ENCODE measurements at places on chromosomes 2 and 18. TPM values are rescaled to one million over a fixed set of nuclear protein-coding genes. Genes with fewer than 3 reads are reported as not detected.

- no peak overlapping the region for H3K4me3 ChIP-seq
- H3K4me1 ChIP-seq = no peaks in the 10 kb centered on the region
- no peak overlapping the region for H3K27ac ChIP-seq
- H3K27me3 ChIP-seq = no peaks in the 10 kb centered on the region
- no peaks in the 10 kb centered on the region for H3K36me3 ChIP-seq
Observed at GRCh38 chr2:106037932-106038331, 156.2 kb downstream of the UXS1 start.

DNA sequence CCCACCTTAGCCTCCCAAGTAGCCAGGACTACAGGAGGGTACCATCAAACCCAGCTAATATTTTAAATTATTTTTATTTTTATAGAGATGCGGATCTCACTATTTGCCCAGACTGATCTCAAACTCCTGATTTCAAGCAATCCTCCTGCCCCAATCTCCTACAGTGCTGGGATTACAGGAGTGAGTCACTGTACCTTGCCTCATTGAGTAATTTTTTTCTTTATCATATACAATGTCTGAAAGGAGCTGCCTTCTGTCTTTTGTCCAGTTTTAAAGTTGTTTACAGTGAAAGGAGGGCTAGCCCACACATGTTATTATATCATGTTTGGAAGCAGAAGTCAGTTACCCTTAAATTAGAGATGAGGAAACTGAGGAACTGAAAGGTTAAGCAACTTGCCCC is 32.5 kb downstream of the PRKRA start:
- H3K27me3 ChIP-seq = no peaks in the 10 kb centered on the region
- no peaks in the 10 kb centered on the region for H3K36me3 ChIP-seq
- no peak overlapping the region for H3K4me3 ChIP-seq
- H3K4me1 ChIP-seq = no peaks in the 10 kb centered on the region

DNA sequence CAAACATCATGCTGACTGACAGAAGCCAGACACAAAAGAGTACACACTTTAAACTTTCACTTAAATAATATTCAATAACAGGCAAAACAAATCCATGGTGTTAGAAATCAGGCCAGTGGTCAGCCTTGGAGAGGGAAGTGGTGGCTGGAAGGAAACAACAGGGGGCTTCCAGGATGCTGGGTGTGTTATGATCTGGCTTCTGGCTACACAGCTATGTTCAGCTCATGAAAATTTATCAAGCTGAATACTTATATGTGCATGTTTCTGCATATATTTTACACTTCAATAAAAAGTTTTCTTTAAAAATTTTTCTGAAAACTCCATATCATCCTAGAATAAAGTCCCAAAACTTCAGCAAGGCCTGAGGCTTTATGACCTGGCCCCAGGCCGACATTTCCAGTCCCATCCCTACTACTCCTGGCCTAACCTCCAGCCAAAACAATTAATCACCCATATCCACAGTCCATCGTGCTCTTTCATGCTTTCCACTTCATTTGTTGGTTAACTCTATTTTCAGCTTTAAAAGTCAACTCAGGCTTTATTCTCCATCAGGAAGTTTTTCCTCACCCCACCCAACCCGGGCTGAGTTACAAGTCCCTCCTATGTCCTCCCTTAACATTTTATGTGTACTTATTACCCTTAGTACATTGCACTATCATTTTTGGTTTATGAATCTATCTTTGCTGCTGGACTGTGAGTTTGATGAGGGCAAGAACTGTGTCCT is 27.9 kb upstream of the SPTBN1 start:
- peaks cover 10% of the 10 kb centered on the region for H3K4me1 ChIP-seq
- H3K27me3 ChIP-seq = no peaks in the 10 kb centered on the region
- H3K4me3 ChIP-seq = no peak overlapping the region
- DNase-seq = no peak

The NIF3L1 gene
- 43.2 TPM for total RNA-seq

The SOWAHC gene
- 7.3 TPM for total RNA-seq

DNA sequence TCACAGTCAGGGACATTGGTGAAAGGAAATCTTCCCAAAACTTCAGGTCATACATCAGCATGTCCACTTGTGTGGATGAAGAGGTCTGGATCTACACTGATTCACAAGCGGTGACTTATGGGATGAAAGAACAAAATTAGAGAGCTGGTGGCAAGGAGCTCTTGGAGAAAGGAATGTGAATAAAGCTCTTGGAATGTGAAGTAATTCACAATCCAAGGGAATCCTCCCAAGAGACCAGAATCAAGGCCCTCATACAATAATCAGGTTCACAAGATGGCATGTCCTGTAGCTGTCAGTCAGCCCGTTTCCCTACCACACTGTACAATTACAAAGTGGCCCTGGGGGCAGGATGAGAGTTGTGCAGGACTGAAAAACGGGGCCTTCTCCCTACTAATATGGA is 96.2 kb downstream of the MRPS9 start:
- H3K4me1 ChIP-seq = no peaks in the 10 kb centered on the region
- H3K27ac ChIP-seq = no peak overlapping the region
- H3K4me3 ChIP-seq = no peak overlapping the region
- H3K36me3 ChIP-seq = no peaks in the 10 kb centered on the region
- DNase-seq = no peak

The NEB gene
- total RNA-seq = 3.9 TPM

DNA sequence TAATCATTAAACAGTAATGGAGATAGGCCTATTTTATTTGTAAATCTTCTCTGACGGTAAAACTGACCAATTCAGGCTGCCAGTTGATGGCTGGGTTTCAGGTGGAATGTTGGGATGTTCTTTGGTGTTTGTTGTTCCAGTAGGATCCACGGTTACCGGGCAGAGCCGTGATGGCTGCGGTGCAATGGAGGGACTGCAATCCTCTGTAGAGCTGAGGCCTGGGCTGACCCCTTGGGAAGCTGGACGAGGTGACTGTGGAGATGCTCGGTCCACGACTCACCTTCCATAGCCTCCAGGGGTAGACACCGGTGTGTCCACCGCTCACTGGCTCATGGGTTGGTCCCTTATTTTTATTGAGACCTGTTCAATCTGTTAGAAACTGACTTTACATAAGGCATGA is 42.5 kb downstream of the ZNF519 start:
- no peaks in the 10 kb centered on the region for H3K36me3 ChIP-seq

DNA sequence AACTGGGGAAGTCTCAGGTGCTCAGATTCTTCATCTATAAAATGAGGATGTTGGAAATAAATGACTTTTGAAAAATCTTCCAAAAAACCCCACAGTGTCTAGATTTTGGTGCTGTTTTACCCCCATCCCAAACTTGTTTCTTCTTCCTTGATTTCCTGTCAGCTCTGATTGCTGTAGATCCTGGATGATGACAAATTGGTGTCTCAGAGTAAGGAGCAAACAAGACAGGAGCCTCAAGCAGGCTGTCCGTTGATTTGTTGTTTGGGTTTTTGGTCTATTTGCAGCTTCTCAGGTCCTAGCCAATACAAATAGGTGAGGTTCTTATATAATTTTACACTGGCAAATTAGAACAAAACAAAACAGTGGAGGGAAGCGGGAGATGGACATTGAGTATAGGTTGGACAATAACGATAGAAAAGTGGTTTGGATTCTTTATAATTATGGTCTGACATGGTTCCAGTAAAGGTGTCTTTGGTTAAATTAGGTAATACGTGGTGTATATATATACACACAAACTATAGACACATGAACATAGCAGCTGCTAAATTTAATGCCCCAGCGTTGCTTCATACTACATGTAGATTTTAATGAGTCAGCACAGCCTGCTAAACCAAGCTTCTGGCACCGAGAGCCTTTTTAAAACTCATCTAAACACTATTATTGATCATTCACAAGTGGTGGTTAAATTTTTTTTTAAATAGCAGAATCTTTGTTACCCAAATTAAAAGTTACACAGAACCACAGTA is 142.5 kb downstream of the FMNL2 start:
- no peak overlapping the region for H3K4me3 ChIP-seq
- no peak for DNase-seq
- no peak overlapping the region for H3K27ac ChIP-seq
- H3K36me3 ChIP-seq = no peaks in the 10 kb centered on the region
- H3K27me3 ChIP-seq = no peaks in the 10 kb centered on the region
- no peaks in the 10 kb centered on the region for H3K4me1 ChIP-seq

The POTEC gene
- not detected for total RNA-seq

The SLC66A3 gene
- 11.4 TPM for total RNA-seq

DNA sequence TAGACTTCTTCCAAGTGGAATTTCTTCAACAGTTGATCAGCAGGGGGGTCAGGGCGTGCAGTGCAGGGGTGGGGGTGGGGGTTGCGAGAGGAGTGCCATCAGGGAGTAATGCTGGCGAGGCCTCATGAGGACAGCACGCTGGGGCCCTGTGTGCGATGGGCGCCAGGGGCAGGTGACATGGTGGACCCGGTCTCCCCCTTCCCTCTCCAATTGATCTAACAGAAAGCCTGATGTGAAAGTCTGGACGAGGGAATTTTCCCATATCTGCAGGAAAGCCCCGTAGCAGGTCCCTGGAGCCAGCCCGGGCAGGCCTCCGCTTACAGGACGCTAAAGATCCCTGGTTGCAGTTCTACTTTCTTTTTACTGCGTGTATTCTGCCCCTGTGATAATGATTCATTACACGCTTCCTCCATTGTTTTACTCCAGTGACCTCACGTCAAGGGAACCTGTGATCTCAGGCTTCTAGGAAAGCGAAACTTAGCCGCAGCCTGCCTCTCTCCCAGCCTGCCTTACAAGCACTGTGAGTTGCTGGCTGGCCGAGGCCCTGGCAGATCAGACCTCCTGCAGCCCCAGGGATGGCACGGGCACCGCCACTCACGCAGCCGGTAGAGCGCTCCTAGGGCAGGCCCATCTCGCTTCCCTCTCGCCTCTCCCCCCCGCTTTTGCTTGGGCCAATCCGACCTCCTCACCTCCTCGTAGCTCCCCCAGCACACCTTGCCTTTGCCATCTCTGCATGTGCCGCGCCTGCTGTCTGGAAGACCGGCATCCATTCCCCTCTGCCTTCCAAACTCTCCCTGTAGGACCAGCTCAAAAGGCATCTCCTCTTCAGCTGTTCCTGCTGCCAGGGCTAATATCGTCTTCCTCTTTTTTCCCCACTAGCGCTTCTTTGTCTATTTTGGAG is 19.2 kb downstream of the NEURL3 start:
- H3K27ac ChIP-seq = peak overlapping the region; percentile 87
- peaks cover 5% of the 10 kb centered on the region for H3K4me1 ChIP-seq
- H3K4me3 ChIP-seq = peak overlapping the region; percentile 40
- H3K36me3 ChIP-seq = no peaks in the 10 kb centered on the region
- no peak for DNase-seq

- H3K27ac ChIP-seq = no peak overlapping the region
- H3K27me3 ChIP-seq = no peaks in the 10 kb centered on the region
- DNase-seq = no peak
- H3K4me3 ChIP-seq = no peak overlapping the region
- H3K4me1 ChIP-seq = no peaks in the 10 kb centered on the region
- no peaks in the 10 kb centered on the region for H3K36me3 ChIP-seq
Observed at GRCh38 chr2:129793431-129793902, 186.0 kb upstream of the RAB6C start.

DNA sequence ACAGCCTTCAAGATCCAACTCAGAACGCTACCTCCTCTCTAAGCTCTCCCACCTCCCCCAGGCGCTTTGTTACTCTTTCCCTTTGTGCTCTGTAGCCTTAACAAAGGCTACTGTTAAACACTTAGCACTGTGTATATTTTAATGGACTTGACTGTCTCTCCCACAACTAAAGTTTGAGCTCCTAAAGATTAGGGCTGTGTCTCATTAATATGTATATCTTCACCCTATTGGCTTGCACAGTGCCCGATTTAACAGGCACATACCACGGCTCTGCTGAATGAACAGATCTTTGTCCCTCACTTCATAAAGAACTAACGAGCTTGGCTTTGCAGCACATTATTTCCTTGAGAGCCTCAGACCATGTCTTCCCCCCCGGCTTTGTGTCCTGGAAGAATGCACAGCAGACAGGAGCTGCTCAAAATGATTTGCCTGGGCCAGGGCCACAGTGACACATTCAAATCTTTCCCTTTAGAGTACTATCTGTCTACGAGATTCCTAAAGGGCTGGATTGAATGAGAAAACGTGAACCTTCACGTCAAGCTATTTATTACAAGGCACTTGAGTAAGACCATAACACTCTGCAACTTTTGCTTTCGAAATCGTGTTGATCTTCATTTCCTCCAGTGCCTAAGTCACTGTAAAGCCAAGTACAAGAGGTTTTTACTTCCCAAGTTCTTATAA is 22.1 kb downstream of the ABHD3 start:
- H3K27me3 ChIP-seq = no peaks in the 10 kb centered on the region
- peaks cover 2% of the 10 kb centered on the region for H3K4me1 ChIP-seq
- DNase-seq = no peak
- H3K27ac ChIP-seq = peak overlapping the region; percentile 83

- H3K4me3 ChIP-seq = peak overlapping the region; percentile 59
- peaks cover 36% of the 10 kb centered on the region for H3K27me3 ChIP-seq
- DNase-seq = no peak
- no peaks in the 10 kb centered on the region for H3K36me3 ChIP-seq
Observed at GRCh38 chr18:28176698-28176947, 307 bp downstream of the CDH2 start.

- H3K4me3 ChIP-seq = no peak overlapping the region
- H3K36me3 ChIP-seq = no peaks in the 10 kb centered on the region
- no peak overlapping the region for H3K27ac ChIP-seq
Observed at GRCh38 chr2:236256366-236256985, 7.7 kb downstream of the ASB18 start.

The KCNJ3 gene
- not detected for total RNA-seq

The DNAJC5G gene
- total RNA-seq = not detected

- no peaks in the 10 kb centered on the region for H3K27me3 ChIP-seq
- no peaks in the 10 kb centered on the region for H3K36me3 ChIP-seq
- H3K27ac ChIP-seq = no peak overlapping the region
- H3K4me1 ChIP-seq = no peaks in the 10 kb centered on the region
- DNase-seq = no peak
Observed at GRCh38 chr18:7575465-7576028, 8.4 kb downstream of the PTPRM start.

The CDH20 gene
- 0.09 TPM for total RNA-seq

DNA sequence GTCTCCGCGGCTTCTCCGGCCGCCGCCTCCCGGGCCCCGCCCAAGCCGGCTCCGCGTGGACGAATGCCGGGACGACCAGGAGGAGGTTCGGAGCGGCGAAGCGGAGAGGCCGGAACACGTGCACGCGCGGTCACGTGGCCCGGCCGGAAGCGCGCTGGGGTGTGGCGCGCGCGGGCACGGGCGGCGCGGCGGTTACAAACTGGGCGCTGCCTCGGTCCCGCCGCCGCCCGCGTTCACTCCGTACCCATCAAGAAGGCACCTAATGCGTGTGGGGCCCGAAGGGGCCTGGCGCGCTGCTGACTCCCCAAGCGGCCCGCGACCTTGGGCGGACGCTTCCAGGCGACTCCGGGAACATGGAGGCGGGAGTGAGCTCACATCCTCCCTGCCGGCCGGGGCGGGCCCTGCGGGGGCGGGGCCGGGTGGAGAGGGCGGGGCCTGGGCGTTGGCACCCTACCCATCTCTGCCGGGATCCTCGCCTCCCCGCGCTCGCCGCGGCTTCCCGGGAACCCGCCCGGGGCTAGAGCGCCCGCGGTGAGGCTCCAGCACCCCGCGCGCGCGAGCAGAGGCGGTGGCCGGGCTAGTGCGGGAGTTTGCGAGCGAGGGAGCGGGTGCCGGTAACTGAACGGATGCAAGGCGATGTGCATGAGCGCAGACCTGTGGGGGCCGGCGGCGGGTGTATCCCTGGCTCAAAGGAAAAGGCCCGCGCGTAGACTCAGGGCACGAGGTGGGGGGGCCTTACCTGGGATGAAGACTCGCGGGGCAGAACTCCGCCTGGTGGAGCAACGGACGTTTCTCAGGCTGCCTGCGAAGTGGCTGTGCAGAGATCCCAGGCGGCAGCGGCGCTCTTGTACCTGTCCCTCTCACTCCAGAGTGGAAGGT is at the start of gene TMEM185B:
Gene TMEM185B, minus strand, starts transcription at position 367 of the 879 bp plus-strand sequence. CDS start 424 bp downstream, outside the sequence.
- H3K36me3 ChIP-seq = peaks cover 14% of the 10 kb centered on the region
- H3K27ac ChIP-seq = peak within 1 kb of the TSS; percentile 95
- H3K4me3 ChIP-seq = peak within 1 kb of the TSS; percentile 73
- no peaks in the 10 kb centered on the region for H3K27me3 ChIP-seq
- peak; percentile 86 for DNase-seq
- peaks cover 49% of the 10 kb centered on the region for H3K4me1 ChIP-seq

Data from thymus (tissue), 14 donors.